ENCODE measurements at places on chromosomes 4 and X.

GRCh38 chr4:4810092-4810774 is 49.2 kb upstream of the MSX1 start:
- no peak for DNase-seq

- no peak for DNase-seq
These were observed 136.1 kb downstream of the MAD2L1 start for GRCh38 chr4:119930546-119930945.

DNA sequence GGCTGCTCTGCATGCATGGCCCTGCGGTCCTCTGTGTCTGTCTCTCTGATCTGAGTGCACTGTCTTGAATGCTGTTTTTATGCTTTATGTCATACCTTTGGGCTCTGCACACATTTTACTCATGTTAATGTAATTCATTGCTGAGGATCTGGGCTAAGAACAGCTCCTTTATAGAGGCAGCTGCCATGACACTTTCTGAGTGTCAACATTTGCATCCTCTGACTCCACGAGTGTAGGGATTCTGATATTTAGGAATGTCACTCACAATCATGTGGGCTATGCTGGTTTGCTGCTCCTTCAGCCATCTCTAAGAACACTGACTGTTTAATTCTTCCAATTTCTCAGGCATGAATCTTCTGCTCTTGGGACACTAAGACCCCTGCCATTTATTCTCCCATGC is 192.2 kb upstream of the CPEB2 start:
- no peak for DNase-seq

- DNase-seq = no peak
These were observed 16.9 kb downstream of the CPLX1 start for GRCh38 chr4:808860-809570.

GRCh38 chrX:49237060-49237459 is 1.8 kb downstream of the CCDC22 start:
- DNase-seq = no peak

DNA sequence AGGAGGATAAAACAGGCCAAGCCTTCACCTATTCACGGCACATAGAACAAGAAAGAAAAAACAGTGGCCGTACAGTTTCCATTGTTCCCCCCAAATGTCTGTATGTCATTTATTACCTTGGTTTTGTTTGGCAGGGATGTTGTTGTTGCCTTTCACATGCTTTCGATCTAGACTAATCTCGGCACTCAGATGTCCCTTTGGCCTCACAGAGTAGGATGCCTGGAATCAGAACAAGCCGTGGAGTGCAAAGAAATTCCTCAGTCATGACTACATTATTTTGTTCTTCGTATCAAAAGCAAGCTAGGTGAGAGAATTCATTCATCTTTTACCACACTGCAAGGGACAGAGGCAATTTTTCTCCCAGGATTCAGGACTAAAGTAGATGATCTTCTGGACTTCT is 106.9 kb downstream of the SMIM20 start:
- no peak for DNase-seq
